ENCODE measurements at places on chromosomes 12 and 14.

GRCh38 chr14:30179381-30180130 lies 251.9 kb upstream of the PRKD1 start:
- DNase-seq: no peak

DNA sequence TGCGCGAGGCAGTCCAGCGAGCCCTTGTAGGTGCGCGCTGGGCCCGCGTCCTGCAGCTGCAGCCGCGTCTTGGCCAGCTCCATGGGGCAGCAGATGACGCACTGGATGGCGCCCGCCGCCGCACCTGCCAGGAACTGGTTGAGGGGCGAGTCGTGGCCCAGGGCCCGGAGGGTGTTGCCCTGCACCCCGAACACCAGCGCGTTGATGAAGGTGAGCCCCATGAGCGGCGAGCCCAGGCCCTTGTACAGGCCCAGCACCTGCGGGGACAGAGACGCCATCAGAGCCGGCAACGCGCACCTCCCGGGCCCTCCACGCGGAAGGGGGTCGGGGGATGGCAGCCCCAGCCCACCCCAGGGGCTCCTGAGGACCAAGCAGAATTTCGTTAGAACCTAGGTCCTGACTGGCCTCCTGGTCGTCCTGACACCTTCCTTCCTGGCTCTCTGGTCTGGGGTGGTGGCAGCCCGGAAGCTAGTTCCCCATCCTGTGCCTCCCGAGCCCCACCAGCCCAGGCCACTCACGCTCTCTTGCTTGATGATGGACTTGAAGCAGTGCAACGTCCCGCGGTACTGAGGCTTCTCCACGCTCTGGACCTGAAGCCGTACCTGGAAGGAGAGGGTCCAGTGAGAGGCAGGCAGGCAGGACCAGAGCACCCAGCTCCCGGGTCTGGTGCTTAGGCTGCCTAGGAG lies 13.3 kb downstream of the SLC25A29 start:
- DNase-seq: no peak

DNA sequence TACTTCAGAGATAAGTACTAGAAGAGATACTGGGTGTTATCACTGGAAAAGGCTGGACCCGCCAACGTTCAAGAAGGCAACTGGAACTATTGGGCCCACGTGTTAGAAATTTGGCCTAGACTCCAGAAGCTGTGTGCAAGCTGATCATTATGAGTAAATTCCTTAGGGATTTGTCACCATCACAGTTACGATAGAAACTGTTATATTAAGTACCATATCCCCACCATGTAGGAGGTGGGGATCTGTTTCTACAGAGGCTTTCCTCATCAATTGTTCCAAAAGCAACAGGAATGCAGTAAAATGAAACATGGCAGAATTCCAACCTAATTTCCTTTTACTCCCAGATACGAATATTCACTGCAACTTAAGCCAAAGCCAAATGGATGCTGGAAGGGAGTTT lies 170.7 kb downstream of the NOVA1 start:
- no peak for DNase-seq

- DNase-seq: no peak
Measured at GRCh38 chr14:51562816-51563215, 88.9 kb upstream of the FRMD6 start.

DNA sequence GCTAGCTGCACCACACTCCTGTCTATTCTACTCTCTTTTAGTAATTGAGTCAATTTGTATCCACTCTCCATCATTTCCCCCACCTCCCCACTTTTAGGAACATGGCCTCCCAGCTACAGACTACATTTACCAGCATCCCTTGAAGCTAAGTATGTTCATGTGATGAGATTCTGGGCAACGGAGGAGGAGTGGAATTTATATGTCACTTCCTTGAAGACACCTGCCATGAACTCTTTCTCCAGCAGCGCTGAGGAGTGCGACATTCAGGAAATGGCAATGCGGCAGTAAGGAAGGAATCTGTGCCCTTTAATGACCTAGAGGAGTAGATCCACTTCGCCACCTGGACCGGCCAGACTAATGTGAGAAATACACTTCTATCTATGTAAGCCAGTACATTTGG lies 243.7 kb upstream of the DIO2 start:
- DNase-seq: no peak

GRCh38 chr12:130281153-130281799 lies 56.4 kb upstream of the PIWIL1 start:
- DNase-seq: peak; percentile 4

DNA sequence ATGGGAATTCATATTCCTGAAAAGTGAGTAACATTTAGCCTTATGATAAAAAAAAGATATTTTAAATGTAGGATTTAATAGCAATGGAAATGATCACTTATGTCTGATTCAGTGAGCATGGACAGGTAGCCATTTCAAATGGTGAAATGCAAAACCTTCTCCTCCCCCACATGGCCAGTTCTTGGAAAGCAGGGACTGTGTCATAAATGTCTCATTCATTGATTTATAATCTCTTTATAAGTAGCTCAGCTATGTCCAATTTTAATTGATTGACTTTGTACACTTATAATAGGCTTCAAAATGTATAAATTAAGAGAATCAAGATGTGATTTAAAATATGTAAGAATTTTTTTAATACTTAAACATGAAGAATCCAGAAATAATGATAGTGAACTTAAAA lies 24.6 kb upstream of the SCFD1 start:
- no peak for DNase-seq

- no peak for DNase-seq
Measured at GRCh38 chr14:103121846-103122584, 1.2 kb upstream of the TNFAIP2 start.

DNA sequence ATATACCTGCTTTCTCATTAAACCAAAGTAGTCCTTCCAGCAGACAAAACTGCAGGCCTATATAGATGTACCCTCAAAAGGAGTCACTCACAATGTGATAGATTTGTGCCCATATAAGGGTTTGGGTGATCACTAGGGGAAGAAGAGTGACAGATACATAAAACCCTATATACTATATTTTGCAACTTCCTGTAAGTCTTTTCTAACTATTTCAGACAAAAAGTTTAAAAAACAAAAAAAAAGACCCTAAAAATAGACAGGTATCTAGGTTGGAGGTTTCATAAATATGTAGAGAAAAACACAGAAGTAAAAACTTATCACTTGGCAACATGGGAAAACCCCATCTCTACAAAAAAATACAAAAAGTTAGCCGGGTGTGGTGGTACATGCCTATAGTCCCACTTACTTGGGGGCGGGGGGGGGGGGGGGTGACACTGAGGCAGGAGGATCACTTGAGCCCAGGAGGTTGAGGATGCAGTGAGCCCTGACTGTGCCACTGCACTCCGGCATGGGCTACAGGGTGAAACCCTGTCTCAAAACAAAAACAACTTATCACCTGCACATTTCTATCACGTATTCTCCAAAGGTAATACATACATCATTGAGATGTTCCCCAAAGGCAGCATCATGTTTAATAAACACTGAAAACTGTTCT lies 2.9 kb downstream of the VCPKMT start:
- peak; percentile 41 for DNase-seq

- DNase-seq: no peak
Measured at GRCh38 chr14:81437244-81437643, 37.1 kb upstream of the STON2 start.

DNA sequence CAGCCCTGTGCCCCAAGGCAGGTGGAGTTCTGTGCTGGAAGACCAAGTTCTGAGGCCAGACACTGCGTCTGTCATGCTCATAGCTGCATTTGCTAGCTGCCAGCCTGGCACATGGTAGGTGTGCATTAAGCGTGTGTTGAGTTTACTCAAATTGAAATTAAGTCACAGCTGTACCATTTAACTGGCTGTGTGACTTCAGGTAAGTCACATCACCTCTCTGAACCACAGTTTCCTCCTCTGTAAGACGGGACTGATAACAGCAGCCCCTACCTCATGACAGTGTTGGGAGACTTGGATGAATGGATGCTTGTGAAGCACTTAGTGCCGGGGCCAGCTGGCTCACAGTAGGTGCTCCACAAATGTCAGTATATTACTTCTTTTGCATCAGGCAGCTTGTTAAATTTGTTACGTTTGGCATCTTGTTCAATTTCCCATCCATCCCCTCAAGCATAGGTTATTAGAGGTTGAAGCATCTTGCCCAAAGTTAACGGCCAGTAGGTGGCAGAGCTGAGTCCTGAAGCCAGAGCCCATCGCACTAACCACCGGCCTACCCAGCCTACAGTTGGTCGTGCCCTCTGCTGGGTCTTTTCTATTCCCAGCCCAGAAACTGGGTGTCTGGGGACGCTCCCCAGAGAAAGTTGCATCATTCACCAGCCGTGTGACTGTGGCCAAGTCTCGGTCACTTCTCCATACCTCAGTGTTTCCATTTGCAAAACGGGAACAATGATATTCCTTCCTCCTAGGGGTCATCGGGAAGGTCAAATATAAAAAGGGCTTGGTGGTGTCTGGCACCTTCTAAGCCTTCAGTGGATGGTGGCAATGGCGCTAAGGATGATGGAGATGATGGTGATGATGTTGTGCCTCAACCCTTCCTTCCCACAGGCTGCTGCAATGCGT lies 4.5 kb downstream of the DAO start:
- peak; percentile 75 for DNase-seq

- DNase-seq: peak; percentile 8
Measured at GRCh38 chr14:75426332-75427125, 1.3 kb upstream of the JDP2 start.

- no peak for DNase-seq
Measured at GRCh38 chr14:96744262-96744661, 52.9 kb upstream of the VRK1 start.

DNA sequence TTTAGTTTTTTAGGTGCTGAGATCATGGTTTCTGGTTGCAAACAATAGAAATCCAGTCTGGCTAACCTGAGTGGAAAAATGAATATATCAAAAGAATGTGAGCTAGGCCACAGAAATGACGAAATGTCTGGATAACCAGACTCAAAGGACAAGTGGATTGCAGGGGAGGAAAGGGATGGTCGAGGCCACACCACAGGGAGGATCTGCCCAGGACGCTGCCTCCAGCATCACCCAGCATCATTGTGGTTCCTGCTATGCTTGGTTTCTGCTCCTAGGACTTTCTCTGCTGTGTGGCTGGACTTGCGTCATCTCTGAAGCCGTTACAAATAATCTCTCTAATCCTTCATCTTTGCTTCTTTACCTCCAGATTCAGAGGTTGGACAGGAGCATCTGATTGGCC lies 80.4 kb downstream of the TTC8 start:
- no peak for DNase-seq

GRCh38 chr12:75960086-75960910 lies 71.3 kb downstream of the PHLDA1 start:
- no peak for DNase-seq

DNA sequence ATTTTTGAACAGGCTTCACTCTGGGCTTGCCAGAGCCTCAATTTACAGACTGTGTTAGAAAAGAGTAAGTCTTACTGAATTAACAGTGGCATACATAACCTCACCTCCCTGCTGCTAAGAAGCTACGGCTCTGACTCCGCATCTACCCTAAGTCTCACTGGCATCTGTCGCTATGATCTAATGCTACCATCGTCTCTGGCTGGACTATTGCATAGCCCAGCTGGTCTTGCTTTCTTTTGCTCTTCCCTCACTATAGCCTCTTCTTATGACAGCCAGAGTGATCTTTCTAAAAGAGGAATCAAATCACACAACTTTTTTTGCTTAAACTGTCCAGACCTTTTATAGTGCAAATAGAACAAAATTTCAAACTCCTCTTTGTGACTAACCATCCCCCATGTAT lies 81.1 kb downstream of the SLC24A4 start:
- no peak for DNase-seq

DNA sequence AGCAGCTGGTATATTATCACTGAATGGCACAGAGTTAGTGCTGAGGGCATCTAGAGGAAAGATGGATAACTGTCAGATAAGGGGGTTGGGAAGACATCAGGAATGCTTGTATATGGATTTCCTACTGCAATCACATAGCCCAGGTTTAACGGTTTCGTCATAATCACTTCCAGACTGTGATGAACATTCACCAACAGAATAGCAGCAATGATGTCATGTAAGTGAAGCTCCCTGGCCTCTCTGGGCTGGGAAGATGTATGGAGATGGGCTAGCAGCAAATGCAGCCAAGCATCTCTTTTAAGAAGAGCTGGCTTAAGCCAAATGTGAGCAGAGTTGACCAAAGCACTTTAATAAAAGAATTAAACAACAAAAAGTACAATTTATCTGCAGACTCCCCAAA lies 714.6 kb downstream of the GALC start:
- DNase-seq: no peak

GRCh38 chr12:29731591-29731990 lies 52.2 kb downstream of the TMTC1 start:
- DNase-seq: no peak

GRCh38 chr14:22427771-22428231 lies 161.2 kb downstream of the DAD1 start:
- DNase-seq: no peak

DNA sequence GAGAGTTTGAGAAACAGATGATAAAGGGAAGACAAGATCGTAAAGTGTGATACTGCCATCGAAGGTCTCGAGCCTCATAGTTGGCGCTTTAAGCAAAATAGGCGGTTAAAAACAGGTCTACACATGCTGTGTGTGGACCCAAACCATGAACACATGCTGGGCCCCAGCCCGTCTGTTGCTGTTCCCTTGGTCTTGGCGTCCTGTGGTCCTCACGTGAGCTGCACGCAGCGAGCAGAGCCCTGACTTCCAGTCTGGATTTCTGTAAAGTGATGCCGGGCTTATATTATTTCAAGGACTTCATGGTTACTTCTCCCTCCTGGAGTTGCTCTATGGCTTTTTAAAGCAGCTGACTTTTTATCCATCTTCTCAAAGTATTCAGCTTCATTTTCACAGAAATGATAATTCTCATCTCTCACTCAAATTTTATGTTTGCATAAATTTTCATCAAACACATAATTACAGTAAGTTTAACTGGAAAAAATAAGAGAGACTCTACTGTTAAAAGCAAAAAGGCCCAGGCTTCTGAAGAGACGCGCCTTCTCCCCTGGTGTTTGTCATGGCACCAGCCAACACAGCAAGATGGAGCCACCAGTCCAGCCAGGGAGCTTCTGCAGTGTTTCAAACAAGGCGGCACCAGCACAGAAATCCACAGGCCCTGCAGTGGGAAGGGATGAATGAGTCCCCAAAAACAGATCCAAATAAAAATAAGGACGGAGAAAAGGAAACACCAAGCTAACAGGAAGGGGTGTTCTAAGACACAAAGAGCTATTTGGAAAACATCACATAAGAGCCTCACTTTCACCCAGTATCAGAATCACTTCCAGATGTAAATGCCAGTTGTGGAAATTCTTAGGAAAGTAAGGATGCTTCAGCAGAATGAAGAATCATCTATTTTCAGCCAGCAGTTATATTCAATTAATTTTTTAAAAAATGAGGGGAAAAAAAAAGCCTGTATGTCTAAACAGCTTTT lies 24.9 kb downstream of the SFSWAP start:
- no peak for DNase-seq

DNA sequence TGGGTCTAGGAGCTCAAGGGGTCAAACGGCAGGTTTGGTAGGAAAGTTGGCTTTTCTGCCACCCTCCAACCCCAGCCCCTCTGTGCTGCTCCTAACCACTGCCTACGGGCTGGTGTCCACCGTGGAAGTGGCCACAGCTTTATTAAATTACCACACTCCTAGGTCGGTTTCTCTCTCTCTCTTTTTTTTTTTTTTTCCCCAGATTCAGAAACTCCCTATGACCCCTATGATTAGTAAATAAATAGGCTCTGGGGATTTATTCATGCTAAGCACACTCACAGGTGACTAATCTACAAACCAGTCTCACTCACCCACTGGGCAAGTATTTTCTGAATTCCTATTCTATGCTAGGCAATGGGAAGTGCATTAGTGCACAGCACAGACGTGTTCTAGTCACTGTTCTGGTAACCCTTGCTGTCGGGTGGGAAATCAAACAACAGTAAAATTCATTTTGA lies 8.7 kb upstream of the DDX47 start:
- DNase-seq: no peak

Data from CD4-positive, alpha-beta T cell treated with Interleukin-10 for 1 hour (primary cell).